ENCODE measurements at places on chromosomes 11 and 22. TPM values are rescaled to one million over a fixed set of nuclear protein-coding genes. Genes with fewer than 3 reads are reported as not detected.

DNA sequence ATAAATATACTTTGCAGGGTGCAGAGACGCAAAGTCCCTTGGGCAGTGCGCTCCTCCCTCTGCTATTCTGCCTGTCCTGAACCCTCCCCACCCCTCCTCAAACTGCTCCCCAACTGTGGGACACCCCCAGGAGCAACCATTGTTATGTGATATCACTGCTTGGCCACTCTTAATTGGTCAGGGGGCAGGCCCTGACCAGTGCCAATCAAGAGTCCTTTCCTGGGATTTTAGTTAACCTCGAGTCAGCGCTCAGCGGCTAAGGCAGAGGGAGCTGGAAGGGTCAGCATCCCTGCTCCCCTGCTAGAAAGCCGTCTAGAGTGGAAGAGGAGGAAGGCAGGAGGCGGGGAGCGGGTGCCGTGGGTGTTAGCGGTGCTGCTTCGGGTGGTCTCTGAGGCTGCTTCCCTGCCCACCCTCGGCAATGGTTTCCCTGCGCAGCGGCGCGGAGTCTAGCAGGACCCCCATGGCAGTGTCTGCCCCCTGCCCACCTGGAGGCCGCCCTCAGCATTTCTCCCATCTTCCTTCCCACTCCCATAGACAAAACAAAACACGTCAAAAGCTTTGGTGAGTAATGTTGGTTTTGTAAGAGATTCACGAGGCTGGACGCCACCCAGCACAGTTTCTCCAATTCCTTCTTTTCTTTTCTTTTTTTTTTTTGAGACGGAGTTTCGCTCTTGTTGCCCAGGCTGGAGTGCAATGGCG lies 38.4 kb upstream of the A4GALT start:
- no peaks in the 10 kb centered on the region for H3K4me1 ChIP-seq
- DNase-seq, result no peak
- no peaks in the 10 kb centered on the region for H3K36me3 ChIP-seq
- no peak overlapping the region for H3K27ac ChIP-seq
- no peak overlapping the region for H3K4me3 ChIP-seq
- peaks cover 9% of the 10 kb centered on the region for H3K27me3 ChIP-seq

UCP3 gene
- 0.89 TPM for total RNA-seq

DNA sequence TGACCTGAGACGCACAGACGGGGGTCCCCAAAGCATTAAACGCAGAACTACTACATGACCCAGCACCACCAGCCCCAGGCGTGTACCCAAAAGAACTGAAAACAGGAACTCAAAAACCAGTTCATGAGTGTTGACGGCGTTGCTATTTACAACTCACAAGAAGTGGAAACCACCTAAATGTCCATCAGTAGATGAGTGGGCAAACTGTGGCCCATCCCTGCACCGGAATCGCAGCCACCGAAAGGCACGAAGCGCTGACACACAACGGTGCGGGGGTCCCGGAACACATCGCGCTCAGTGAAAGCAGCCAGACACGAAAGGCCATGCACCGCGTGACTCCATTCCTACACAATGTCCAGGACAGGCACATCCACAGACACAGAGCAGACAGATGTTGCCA lies 79.2 kb downstream of the TRMU start:
- H3K27ac ChIP-seq, result no peak overlapping the region
- DNase-seq, result no peak
- H3K36me3 ChIP-seq, result no peaks in the 10 kb centered on the region

DNA sequence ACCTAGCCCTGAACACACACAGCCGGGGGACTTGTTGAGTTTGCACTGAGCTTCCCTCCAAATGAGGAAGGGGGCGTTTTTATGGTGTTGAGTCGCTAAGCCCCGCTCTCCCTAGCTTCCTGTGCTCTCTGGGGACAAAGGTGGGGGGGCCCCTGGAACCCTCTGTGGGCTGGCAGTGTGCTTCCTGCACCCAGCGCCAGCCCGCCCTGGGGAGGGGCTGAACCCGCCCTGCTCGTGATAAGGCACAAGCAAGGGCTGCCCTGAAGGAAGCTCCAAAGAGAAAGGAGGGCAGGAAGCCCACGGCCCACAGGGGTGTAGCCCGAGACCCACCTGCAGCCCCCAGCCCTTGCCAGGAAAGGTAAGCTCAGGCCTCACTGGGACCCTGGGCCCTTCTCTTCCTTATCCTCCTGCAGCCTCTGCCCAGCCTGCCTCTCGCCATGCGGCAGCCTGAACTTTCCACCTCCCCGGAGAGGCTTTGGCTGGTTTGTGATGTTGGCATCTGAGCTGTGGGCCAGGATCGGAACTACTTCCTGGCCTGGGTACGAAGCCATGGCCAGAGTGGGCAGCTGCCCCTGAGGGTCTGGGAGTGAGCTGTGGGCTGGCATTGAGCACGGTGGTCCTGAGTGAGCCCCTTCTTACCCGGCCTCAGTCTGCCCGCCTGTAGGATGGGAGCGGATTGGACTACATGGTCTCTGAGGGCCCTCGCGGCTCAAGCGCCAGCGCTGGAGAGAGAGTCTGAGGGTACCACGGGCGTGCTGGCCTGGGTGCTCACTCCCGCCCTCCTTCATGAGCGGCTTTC lies at the start of gene FERMT3:
TSS of gene FERMT3 (plus strand) at position 265 of the 799 bp plus-strand sequence. CDS start 644 bp downstream, outside the sequence.
- H3K4me1 ChIP-seq, result peaks cover 40% of the 10 kb centered on the region
- peaks cover 51% of the 10 kb centered on the region for H3K36me3 ChIP-seq

OR51I1 gene
- total RNA-seq, result not detected
